ENCODE measurements at places on chromosomes 7 and 10.

DNA sequence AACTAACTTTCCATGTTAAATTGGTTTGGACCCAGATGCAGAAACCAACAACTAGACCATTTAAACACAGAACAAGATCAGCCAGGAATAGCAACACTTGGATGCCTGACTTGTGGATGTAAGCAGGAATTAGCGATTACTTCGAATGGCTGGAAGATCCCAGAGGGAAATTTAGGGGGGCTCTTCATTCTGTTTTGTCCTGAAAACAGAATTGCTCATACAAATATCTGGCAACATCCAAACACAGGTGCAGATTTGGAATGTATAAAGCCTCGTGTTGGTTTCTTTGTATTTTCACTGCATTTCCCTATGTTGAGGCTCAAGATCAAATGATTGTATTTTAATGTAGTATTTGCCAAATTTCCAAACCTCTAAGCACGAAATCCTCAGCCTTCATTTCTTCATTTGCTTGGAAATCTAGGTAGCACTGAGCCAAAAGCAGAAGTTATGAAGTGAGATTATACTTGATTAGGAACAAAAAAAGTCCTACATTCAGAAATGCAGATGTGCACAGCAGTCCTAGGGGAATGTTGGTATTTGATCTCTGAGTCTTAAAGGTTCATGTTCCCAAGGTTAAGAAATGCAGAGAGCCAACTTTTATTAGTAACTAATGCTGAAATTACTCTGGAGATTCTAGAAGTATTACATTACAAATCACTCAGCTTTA is 248.7 kb upstream of the TCF7L2 start:
- no peak for DNase-seq

GRCh38 chr10:130560116-130560515 is 423.9 kb downstream of the GLRX3 start:
- no peak for DNase-seq

DNA sequence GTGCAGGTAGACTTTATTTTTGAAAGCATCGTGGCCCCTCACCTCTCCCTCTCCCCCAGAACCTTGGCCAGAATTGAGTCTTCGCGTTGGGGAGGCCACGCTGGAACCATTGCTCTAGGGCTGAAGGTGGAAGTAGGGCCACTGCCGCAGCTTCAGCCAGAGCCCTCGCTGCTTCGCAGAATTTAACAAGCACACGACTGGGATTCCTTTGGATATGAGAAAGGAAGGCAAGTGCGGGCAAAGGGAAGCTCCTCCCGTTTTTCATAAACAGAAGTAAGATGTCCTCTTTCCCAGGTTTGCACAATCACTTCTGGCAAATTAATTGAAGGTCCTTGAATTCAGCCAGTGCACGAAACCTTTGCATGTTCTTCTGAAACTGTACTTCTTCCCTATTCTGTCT is 168.1 kb downstream of the CCDC3 start:
- no peak for DNase-seq

DNA sequence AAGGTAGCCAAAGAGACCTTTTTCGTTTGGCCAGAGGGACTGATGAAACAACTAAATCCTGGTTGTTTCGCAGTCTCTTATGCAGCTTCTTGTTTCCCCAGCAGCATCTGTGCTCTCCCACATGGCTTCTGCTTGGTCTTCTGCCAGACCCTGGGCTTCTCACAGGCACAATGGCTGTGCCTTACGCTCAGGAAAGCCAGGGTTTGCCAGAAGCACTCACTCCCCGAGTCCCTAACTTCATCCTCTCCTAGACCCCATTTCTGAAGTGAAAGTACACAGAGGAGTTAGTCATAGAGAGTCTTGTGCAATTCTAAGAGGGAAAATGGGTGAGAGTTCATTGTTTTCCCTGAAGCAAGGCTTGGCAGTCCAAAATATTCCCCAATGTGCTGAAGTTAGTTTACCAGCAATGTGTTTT is 121.7 kb downstream of the EVX1 start:
- no peak for DNase-seq

GRCh38 chr7:88429382-88429781 is 122.7 kb upstream of the STEAP4 start:
- no peak for DNase-seq

DNA sequence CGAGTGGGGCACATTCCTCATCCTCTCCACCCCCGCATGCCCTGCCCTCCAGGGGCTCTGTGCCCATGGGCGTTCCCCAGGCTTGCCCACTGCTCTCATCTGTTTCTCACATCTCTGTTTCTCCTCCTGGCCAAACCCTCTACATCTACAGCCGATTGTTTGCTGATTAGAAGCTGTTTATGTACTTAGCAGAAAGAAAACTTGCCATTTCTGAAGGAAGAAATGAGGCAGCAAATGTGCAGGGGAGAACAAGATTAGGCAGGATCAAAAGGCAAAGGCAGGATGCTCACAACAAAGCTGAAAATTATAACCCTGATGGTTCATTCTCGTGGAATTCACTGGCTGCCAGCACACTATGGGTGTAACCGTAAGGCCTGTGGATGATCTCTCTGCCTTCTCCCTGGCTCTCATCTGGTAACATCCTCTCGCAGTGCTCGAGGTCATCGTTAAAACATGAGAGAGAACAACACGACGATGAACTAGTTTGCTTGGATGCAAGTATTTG is 111.6 kb upstream of the KLF14 start:
- DNase-seq, result no peak

DNA sequence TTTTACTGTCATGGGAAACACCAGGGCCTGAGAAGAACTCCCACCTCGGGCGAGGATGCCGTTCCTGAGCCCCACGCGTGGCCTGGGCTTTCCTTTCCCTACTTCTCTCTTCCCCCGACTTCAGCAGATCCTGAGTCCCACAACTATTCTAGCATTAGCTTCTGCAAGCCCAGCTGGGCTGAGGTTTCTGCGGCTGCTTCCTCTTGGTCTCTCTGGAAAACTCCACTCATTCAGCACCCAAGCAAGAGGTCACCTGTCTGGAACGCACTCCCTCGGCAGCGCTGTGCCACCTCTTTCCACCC is 761 bp upstream of the DOCK1 start:
- DNase-seq, result no peak

DNA sequence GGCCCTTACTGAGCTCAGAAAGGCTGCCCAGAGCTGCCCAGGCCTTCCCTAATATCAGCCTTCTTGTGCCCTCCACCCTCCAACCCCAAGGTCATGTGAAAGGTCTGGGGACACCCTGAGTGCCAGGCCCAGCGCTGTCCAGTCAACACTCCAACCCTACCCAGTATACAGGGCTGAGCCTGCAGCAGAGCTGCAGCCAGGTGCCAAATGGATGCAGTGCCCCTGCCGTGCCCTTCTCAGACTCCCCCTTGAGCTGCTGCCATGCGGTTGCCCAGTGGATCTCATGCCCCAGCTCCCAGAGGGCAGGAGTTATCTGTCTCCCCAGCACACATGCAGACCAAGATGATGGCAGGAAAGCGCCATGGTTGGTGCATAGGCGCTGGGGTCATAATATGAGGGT is 61.5 kb downstream of the ZMIZ1 start:
- DNase-seq, result no peak

- no peak for DNase-seq
Observed at GRCh38 chr10:8052341-8052955, 2.0 kb upstream of the GATA3 start.

DNA sequence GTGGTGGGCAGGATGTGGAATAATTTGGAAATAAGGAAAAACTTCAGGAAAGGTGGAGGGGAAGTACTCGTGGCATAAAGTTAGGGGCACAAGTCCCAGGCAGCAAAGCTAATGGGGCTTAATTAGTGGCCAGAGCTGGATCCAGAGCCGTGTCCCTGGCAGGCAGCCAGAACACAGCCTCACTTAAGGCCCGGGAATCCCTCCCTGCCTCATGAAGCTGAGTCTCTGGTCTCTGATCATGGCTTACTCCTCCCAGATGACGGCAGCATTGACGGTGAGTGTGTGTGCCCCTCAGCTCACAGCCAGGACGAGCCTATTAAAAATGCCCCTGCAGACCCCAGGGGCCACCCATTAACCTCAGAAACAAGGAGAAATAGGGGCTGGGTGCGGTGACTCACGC is 48.2 kb upstream of the NPTX2 start:
- no peak for DNase-seq

DNA sequence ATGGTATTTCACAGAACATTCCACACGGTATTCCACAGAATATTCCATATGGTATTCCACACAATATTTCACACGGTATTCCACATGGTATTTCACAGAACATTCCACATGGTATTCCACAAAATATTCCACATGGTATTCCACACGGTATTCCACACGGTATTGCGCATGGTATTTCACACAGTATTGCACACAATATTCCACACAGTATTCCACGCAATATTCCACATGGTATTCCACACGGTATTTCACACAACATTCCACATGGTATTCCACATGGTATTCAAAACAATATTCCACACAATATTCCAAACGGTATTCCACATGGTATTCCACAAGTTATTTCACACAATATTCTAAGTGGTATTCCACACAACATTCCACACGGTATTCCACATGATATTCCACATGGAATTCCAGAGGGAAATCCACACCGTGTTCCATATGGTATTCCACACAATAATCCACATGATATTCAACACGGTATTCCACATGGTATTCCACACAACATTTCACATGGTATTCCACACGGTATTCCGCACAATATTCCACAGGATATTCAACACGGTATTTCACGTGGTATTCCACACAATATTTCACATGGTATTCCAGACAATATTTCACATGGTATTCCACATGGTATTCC is 136.7 kb upstream of the CHST15 start:
- DNase-seq, result no peak

GRCh38 chr10:87585565-87586514 is 73.8 kb upstream of the PAPSS2 start:
- DNase-seq, result no peak

- DNase-seq, result no peak
Observed at GRCh38 chr10:118950190-118950680, 79.3 kb upstream of the NANOS1 start.

GRCh38 chr7:91286432-91286831 is 22.2 kb downstream of the FZD1 start:
- DNase-seq, result no peak

- DNase-seq, result no peak
Observed at GRCh38 chr7:88132725-88133124, 87.1 kb downstream of the SRI start.

GRCh38 chr7:100563809-100564400 is 9.8 kb downstream of the SAP25 start:
- DNase-seq, result peak; percentile 87

DNA sequence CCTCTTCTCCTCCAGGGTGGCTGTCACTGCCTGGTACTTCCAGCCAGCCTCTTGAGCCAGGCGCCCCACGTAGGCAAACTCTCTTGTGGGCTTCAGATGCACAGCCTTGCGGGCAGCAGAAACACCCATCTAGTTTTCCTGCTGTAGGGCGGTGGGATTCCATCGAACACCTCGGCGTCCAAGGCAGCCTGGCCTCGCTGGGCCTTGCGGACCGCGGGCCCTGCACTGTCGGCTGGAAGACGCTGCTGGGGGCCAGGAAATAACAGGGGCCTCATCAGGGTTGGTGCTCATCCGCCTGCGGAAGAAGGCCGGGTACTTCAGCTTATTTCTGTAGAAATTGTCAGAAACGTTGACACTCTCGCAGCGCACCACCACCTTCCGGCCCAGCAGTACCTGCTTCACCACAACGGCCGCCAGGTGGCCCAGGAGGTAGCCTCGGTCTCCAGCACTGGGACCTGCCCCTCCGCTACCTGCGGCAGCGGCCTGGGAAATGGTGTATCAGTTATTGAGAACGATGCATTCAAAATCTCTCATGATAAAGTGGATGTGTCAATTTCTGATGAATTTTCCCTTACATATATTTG is 61.1 kb downstream of the WDFY4 start:
- no peak for DNase-seq

DNA sequence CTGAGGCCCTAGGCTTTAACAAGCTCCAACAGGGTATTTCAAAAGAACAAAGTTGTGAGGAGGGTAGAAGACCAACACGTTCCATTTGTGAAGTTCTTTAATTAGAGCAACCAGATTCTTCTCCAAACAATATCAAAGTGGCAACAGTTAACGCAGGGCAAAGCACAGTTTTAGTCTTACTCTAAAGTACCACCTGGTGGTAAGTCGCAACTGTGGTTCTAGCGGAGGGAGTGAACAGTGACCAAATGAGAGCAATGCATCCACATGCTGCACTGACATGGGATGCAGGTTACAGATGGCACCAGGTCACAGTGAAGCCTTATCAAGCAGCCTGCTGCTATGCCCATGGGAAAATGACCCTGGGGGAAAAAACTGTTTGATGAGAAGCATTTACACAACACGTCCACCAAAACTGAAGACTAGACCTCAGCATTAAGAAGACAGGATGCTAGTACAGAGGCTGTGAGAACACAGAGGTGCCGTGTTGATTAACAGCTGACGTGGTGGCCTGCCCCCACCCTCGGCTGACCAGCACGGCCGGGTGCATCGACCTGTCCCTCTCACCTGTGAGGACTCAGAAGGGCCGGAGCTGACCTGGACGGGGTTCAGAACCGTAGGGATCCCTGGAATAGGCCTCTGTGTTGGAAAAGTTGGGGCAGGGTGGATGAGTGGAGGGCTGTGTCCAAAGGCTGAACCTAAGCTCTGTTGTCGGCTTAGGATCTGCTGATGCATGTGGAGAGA is 211.2 kb downstream of the GLI3 start:
- DNase-seq, result no peak

- no peak for DNase-seq
Observed at GRCh38 chr10:111203615-111204014, 126.8 kb downstream of the ADRA2A start.

DNA sequence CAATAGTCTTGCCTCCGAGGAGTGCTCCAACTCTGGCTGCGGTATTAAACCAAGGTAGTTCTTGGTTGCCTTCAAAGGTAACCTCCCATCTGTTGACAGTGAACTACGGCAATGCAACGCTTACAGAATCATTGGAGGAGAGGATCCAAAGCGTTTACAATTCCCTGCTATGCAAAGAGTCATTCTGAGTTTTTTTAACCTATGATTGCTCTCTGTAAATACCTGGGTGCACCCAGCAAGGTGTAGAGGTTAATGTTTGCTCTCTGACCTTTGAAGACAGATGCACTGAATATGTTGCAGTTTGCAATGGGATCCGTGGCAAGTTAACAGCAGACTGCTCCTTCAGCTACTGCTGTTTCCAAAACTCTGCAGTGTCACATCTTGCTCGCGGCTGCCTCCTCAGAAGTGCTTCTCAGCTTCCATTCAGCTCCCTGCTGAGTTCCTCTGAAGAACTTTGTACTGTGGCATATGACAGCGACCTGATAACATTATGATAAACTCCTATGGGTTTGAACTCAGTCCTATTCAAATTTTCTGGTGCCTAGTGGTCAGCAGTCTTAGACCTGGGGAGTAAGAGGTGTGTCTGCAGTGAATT is 29.0 kb downstream of the KIAA1217 start:
- DNase-seq, result no peak

GRCh38 chr10:61140765-61141392 is 196.9 kb upstream of the RHOBTB1 start:
- DNase-seq, result no peak

DNA sequence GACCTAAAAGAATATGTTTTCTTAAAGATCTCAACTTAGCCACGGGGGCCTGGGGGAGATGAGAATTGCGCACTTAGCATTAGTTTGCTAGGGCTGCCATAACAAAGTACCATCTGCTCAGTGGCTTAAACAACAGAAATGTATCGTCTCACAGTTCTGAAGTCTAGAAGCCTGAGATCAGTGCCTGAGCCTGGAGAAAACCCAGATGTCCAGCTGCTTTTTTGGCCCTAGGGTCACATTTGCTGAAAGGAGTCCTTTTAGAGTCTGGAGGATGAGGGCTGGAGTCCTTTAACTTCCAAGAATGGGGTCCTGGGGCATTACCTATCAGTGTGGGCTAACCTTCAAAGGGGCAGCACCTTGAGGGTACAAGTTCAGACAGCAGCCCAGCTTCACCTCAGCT is 48.2 kb downstream of the SMURF1 start:
- DNase-seq, result no peak

Data from activated CD4-positive, alpha-beta T cell treated with anti-CD3 and anti-CD28 coated beads, Interleukin-2, amount 50 U/mL, for 1 hour (primary cell).